ENCODE measurements at places on chromosomes 7 and 10.

DNA sequence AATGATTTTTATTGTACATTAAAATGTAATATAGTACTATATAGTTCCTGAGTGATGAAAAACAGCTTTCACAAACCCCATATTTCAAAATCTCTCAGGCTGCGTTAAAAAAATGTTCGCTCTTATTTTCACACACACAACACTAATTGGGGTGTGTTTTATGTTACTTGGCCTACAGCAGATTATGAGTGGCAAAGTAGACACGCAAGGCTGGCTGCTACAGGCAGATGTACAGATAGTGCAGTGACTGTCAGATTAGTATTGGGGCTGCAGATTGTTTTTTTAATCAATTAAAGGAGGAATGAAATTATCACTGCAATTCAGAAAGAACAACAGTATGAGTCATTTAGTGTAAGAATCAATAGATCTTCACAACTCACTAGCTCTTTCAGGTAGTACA lies 65.2 kb upstream of the ICA1 start:
- no peak for DNase-seq

DNA sequence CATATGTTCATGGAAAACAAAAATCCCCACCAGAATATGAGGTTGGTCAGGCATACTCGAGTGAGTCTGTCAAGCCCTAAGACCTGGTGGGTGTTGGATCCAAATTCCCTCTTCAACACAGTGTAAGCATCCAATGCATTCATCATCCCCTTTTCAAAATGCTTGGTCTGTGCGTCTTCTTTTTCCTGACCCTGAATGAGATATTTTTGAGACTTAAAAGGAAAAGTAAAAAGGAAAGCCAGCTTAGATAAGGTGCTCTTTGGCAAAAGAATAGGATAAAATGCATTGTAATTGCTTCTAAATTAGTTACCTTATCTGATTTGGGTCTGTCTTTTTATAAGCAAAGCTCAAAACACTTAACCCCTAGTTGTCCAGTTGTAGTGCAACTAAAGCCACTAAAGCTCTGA lies 331.5 kb downstream of the PTEN start:
- DNase-seq = no peak

DNA sequence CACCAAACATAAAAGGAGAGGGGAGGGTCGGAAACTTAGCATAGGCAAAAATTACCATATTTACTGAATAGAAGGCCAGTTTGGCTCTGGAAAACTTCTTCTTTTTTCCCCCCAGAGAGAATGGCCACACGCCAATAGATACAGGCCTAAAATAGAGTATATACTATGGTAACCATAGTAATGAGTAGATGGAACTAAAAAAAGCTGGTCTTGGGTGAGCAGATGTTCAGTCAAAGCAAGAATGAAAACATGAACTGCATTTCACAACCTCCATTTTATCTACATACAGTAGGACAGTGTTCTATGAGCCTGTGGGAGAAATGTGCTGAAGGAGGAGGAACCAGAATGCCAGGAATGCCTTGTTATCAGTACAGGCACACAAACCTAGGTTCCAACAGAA lies 141.7 kb upstream of the SEMA3A start:
- DNase-seq = no peak

DNA sequence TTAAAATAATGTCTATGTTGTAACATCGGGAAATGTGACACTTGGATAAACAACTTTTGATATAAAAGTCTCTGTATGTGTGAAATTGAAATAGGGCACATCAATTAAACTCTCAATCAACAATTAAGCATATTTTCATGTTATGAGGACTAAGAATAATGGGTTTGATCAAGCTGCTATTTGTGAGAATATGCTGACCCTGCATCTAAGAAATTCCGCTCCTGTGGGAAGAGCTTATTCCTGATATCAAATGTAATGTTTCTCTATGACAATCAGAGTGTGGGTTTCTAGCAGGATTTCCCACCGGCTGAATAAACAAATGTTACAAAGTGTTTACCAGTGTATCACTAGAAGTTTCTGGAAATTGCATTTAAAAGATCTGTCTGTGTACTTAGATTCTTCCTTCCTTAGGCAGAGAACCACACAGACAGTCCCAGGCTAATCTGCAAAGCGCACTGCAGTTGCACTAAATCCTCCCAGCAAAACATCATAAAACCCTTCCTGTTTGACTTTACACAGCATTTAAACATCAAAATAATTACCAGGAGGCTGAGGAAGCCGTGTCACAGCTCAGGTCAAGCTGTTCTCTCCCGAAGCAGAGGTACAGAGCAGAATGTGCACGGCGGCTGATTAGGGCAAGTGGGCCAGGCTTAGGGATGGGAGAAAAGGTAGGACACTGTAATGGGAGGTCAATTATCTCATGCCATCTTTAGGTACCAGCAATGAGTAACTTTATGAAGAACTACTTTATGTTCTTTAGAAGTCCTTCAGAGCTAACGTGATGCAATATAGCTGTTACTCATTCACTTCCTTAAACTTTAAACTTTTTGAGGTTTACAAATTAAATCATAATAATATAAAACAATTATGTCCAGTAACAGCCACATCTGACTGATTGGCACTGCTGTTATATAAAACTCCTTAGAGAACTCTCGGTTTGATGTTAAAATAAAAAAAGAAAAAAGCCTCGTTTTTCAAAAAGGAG lies 109.1 kb upstream of the CTTNBP2 start:
- no peak for DNase-seq

DNA sequence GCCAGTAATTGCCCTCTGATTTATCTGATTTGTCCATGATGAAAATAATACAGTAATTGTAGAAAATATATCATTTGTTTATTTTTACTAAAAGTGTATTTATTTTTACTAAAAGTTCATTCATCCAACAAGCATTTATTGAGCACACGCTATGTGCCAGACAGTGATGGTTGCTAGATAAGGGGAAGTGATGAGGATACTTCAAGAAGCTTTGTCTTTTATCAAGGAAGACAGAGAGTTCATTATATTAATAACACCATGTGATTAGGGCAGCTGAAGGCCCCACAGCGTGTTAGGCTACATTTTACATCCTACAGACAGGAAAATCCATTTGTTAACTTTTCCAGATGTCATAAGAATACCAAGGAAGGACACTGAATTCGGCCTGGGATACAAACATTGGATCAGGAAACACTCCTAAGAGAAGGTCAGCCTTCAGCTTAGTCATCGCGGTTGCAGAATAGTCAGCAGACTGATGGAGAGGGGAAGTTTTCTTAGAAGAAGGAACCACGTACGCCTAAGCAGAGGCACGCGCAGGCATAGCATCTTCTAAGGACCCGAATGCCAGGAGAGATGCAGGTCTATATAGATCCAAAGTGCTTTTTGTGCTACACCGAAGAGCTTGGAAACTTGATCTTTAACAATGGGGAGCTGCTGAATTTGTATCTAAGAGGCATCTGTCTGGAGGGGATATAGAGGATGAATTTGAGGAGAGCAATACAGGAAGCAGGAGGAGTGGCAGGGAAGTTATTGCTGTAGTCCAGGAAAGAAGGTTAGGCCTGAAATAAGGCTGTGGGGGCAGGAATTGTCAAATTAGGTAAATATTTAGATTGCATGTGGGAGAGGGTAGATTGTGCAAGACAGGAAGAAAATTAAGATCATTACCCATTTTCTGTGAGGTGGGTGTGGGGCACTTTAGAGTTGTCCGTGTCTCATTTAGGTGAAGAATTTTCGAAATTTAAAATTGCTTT lies 85.7 kb downstream of the LRGUK start:
- no peak for DNase-seq

Data from ascending aorta (tissue), 2 donors.